ENCODE measurements at places on chromosomes 11 and 22.

DNA sequence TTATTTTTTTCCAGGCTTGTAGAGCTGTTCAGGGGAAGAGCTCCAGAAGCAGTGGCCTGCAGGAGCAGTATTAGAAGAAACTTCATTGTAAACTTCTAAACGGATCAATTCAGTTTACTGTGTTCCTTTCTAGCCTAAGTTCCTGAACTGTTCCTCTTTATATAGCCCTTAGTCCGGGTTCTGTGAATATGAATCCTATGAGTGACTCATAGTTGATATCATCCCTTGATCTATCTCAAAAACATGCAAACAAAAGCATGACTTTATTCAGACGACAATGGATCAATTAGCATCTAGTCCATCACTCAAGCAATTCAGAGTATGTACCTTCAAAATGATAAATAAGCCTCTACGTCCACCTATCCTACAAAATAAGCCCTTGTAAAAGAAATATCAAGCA, at the start of gene MMP12:
TSS of gene MMP12 (minus strand) at position 131 of the 400 bp plus-strand sequence. CDS start at position 86, 45 bp downstream.
- DNase-seq = no peak

GRCh38 chr11:66239998-66240780, 28.2 kb upstream of the RAB1B start:
- no peak for DNase-seq

- no peak for DNase-seq
These were observed 20.8 kb upstream of the TRAF6 start for GRCh38 chr11:36530840-36531239.

GRCh38 chr11:65692367-65692766, 19.7 kb upstream of the KAT5 start:
- DNase-seq = no peak

- DNase-seq = no peak
These were observed 1998.4 kb downstream of the LRRC4C start for GRCh38 chr11:39461066-39461465.

GRCh38 chr11:66289548-66290329, 796 bp upstream of the YIF1A start:
- peak; percentile 67 for DNase-seq

DNA sequence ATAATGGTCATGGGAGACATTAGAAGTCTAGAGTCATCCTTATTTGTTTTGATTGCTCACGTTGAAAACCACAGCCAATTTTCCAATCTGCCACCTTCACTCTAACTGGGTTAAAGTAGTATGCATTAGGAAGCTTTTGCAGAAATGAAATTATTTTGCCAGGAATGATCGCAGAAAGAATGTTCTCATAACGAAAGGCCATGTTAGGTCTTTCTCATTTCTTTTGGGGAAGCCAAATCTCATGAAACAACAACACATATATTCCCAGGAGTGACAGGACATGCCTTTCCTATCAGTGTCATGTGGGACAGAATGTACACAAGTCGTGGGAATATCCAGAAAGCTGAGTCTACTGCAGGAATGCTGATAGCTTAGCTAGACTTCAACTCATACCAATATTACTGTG, 386.3 kb downstream of the AASDHPPT start:
- no peak for DNase-seq

DNA sequence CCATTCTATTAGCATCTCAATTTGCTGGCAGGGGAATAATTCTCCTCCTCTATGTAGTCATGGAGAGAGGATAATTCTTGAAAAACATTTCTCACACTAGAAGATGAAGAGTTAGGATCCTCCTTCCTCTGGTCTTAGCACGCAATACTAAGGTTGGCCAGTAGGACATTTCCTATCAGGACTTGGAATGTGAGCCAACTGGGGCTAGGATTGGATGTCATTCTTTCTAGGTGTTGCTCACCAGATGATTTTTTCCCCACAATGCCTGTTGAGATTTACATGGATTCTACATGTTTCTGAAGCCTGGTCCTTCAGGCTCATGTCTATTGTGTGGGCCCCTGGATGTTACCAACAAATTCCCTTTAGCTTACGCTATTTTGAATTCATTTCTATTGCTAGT, 28.0 kb downstream of the SLN start:
- no peak for DNase-seq

GRCh38 chr11:119371067-119371601, 10.4 kb downstream of the USP2 start:
- no peak for DNase-seq

DNA sequence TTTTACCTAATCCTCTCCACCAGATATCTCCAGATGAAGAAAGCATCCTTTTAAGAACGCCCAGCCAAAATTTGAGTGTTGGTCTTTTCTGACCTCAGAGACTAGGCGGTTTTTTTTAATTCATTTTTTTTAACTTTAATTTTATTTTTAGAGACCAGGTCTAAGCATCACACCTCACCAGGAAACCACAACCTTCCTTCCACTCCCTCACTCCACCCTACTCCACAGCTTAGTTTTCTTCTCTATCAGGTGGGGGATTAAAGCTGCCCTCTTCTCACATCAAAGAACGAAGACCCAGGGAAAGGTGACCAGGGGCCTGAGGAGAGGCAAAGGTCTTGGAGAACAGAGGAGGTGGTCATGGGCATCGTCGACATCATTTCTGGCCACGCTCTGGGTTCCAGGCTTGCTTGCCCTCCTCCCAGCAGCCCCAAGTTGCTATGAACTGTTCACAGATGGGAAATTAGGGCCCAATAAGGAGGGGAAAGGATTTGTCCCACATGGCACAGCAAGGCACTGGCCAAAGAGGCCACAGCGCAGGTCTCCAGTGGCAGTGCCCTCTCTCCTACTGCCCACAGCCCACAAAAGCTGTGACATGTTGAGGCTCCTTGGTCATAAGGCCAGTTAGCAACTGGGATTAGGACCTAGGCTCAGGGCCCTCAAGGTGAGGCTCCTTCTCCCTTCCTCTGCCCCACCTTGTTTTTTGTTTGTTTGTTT, 1.4 kb upstream of the PEX16 start:
- no peak for DNase-seq

- DNase-seq = no peak
These were observed 101.9 kb downstream of the TMPRSS5 start for GRCh38 chr11:113604186-113604585.

GRCh38 chr11:134655189-134655989, 243.3 kb upstream of the B3GAT1 start:
- no peak for DNase-seq

DNA sequence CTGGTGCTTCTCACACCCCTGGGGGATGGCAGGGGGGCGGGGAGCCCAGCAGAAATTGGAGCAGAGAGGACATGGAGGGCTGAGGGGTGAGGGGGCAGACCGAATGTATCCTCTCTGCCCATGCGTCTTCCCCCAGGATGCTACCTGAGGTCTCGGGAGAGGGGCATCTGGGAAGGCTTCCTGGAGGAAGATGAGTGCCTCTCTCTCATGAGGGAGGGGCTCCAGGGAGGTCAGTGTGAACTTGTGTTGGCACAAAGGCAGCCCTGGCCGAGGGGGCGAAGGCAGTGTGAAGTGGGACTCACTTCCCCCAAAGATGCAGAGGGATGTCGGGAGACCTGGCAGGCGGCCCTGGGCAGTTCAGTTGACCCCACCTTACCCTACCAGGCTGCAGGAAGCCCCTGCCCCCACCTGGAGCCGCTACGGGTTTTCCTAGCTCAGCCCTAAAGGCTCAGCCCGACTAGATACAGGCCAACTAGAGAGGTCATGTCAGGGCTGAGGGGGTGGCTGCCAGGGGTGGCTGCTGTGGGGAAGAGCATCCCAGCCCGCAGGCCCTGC, 10.4 kb downstream of the ASCL2 start:
- no peak for DNase-seq

- no peak for DNase-seq
These were observed 2.4 kb downstream of the C22orf15 start for GRCh38 chr22:23764899-23765881.

DNA sequence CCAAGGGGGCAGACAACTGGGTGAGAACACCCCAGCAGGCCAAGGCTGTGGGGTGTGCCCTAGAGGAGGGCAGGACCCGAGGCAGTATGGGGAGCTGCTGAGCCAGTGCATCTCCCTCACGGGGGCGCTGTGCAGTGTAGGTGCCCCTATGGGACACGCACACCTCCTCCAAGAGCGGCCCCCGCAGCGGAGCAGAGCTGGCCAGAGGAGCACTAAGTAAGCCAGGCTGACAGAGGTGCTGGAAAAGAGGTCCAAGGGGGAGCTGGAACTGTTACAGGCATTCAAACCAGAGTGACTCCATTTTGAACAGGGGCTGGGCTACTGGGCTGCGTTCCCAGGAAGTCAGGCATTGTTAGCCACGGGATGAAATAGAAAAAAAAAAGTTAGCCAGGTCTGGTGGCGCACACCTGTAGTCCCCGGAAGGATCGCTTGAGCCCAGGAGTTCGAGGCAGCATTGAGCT, 41.8 kb downstream of the TST start:
- no peak for DNase-seq

DNA sequence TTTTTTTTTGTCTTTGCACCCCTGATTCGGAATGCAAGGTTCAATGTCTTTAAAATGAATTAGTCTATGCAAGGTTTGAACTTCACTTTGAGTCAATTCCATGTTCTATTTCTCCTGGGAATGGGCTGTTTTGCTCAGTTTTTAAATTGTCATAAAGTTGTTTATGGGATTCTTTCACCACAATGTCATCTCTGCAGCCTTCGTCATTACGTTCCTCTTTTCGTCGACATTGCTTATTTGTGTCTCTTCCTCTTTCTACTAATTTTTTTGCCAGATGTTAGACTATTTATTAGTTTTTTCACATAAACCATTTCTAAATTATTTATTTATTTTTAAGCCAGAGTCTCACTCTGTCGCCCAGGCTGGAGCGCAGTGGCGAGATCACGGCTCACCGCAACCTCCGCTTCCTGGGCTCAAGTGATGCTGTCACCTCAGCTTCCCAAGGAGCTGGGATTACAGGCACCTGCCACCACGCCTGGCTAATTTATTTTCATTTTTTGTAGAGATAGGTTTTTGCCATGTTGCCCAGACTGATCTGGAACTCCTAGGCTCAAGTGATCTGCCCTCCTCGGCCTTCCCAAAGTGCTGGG, 7.1 kb upstream of the TNNT3 start:
- DNase-seq = no peak

DNA sequence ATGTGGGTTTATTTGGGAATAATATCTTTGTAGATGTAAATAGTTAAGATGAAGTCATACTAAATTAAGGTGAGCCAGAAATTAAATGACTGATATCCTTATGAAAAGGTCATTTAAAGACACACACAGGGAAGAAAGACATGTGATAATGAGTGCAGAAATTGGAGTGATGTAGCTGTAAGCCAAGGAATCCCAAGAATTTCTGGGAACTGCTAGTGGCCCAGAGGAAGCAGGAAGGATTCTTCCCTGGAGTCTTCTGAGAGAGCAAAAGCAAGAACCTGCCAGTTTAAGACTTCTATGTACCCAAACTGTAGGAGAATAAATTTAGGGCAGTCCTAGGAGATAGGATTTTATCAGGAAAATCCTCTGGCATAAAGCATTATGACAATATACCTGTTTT, 66.9 kb downstream of the LRRC4C start:
- DNase-seq = no peak

DNA sequence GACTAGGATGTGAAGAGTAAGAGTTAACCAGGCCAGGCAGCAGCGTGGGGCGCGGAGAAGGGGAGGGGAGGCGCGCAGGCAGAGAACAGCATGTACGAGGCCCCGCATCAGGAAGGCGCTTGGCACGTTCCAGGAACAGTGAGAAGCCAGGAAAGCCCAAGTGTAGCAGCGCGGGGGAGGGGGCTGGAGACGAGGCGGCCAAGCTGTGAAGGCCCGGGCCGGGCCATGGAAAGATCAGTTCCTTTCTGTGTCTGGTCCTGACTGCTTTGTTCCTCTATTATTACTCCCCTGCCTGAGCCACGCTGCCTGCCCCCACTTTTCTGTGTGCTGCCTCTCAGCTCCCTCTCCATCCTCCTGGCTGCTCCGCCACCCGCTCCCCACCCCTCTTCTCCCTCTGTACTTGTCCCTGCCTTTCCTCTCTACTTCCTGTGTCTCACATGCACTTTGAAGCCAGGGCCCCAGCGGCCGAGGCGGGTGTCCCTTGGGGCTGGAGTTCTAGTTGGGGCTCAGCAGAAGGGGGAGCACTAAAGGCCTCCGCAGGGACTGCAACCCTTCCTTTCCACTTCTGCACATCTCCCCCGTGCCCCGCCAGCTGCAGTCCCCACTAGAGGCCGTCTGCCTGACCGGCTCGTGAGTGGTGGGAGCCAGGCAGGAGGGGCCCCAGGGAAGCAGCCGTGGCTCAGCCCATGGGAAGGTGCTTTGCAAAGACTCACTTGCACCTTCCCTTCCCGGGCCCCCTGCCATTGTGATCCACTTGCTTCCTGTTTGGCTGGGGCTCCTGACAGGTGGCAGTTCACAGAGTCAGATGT, 63.7 kb downstream of the PRDM11 start:
- DNase-seq = peak; percentile 15

- no peak for DNase-seq
These were observed 77.0 kb downstream of the PRMT3 start for GRCh38 chr11:20464518-20464917.

DNA sequence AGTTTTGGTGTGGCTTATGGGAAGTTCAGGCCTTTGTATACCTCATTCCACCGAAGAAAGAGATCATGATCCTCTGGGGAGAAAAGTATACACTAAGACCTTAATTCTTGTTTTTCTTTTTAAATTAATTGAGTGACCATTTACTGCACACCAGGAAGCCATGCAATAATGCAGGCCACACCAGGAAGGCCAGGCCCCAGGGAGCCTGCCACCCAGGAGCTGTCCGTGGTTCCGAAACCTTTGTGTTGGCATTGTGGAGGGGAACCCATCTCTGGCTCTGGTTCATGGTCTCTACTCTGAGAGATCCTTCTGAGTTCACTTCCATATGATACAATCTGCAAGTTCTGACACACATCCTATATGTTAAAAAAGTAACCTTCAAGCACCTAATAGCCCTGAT, 291.8 kb downstream of the MIAT start:
- DNase-seq = no peak

GRCh38 chr11:130815956-130816355, 100.3 kb downstream of the SNX19 start:
- no peak for DNase-seq
